ENCODE measurements at places on chromosomes 4 and X.

- no peak for DNase-seq
Observed at GRCh38 chr4:61296144-61296543, 96.0 kb downstream of the ADGRL3 start.

DNA sequence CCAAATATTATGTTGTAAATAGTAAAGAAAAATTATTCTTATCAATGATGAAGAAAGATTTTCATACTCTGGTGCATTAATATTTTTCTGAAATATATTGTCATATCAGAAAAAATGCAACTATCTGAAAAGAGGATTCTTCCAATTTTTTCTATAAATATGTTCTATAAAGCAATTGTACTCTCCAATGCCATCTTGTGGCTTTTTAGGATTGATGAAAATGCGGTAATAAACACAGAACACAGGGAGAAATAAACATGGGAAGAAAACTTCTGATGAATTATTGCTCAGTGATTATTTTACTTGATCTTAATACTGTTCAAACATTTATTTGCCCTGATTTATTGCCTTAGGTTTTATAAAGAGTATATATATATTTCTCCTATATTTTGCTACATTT, 215.4 kb downstream of the IL1RAPL1 start:
- no peak for DNase-seq

GRCh38 chrX:110265661-110266060, 52.2 kb downstream of the AMMECR1 start:
- no peak for DNase-seq

GRCh38 chr4:180751009-180751408, 1492.2 kb upstream of the TENM3 start:
- no peak for DNase-seq

DNA sequence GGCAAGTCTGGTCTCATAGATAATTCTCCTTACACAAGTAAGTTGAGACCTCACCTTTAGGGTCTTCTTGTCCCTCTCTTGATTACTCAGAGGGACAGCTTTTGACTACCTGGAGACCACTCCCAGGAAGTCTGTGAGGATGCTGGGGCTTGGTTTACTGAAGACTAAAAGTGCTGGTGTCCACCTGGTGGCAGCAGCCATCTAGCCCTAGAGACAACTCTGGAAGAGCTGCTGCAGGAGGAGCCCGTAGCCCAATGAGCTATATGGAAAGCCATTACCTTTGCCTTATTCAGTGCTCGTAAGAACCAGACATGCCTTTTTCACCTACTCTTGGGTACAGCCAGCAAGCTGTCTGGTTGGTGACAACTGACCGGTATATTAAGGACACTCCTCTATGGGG, 7.3 kb downstream of the FGFBP2 start:
- DNase-seq, result no peak

- DNase-seq, result no peak
Observed at GRCh38 chr4:47251348-47252135, 212.0 kb downstream of the COMMD8 start.

GRCh38 chr4:138449938-138450337, 207.8 kb upstream of the SLC7A11 start:
- DNase-seq, result no peak

- peak; percentile 38 for DNase-seq
Observed at GRCh38 chr4:89434364-89434988, 126.9 kb upstream of the GPRIN3 start.

- no peak for DNase-seq
Observed at GRCh38 chr4:165682611-165683010, 190.4 kb upstream of the TLL1 start.

DNA sequence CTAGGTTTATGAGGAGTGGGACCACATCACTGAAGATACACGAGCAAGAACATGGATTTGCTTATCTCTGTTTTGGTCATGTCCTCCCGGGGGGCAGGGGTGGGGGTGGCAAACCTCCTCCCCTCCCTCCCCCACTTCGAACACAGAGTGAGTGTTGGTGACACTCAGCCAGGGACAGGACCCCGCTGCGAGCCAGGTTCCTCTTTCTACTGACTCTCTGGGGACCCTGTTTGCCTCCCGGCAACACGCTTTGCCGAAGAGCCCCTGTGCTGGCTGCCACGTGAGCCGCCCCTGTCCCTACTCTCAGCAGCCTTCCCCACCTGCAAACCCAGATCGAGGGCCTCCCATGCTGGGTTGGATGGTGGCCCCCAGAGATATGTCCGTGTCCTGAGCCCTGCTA, 34.7 kb downstream of the P2RY8 start:
- no peak for DNase-seq

DNA sequence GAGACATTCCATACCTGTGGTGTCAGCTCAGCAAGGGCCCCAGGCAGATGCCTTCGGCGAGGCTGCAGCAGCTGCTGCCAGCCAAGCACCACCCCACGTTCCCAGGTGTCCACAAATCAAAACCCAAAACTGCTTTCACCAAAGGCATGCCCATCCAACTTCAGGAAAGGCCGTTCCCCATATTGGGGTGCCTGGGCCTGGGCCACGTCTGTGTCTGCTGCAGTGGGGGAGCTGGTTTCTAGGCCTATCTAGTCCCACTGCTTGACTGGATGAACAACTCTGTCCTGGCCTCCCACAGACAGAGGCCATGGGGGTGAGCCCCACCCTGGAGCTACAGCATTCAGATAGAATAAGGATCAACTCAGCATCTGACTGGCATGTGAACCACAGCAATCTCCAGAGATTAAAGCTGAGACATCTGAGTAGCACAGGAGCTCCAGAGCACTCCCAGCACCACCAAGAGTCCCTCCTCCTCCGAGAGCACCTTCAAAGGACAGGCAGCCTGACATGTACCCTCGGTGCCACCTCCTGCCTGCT, 37.0 kb downstream of the NAT8L start:
- no peak for DNase-seq

- no peak for DNase-seq
Observed at GRCh38 chrX:153871946-153872878, 13.8 kb downstream of the L1CAM start.

GRCh38 chr4:182449930-182450439, 206.8 kb downstream of the TENM3 start:
- peak; percentile 14 for DNase-seq

GRCh38 chrX:1946974-1947373, 332.1 kb downstream of the ASMT start:
- DNase-seq, result no peak

GRCh38 chrX:108091264-108091877, at the start of the genes ATG4A and PSMD10:
Gene ATG4A (plus strand): TSS chrX:108091778. CDS start chrX:108091827, 49 bp downstream.
Gene PSMD10 (minus strand): TSS chrX:108091542. CDS start chrX:108091520, 22 bp downstream.
- peak; percentile 94 for DNase-seq

- no peak for DNase-seq
Observed at GRCh38 chr4:108685036-108685686, 34.8 kb downstream of the OSTC start.

Measured in left kidney (tissue), 8 donors.